ENCODE measurements at places on chromosomes 5 and 9.

DNA sequence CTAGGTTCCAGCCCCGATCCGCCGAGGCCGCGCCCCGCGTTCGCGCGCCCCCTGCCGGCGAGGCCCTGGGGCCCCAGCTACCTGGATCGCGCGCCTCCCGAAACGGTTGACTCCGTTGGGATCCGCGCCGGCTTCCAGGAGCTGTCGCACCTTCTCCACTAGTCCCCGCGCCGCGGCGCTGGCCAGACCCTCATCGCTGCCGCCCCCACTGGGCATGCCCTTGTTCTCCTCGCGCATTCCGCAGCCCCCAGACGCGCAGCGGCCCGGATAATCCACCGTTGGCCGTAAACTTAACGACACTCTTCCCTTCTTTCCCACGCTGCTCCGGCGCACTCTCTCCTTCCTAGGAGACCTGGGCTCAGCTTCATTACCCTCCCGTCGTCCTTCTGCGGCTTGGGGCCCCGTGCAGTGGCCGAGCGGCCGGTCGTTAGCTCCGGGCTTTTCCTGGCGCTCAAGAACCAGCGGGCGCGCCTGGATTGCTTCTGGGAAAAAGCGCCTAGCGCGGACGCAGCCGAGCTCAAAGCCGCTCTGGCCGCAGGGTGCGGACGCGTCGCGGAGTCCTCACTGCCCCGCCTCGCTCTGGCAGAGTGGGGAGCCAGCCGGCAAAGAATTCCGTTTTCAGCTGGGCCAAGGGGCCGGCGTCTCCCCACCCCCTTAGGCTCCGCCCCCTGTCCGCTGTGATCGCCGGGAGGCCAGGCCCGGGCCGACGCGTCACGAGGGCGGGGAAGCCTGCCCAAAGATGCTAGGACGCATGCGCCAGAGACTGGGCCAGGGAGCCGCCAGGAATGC is at the start of gene CDKN2B:
Gene CDKN2B, minus strand, starts transcription at position 589 of the 789 bp plus-strand sequence. Its CDS starts 352 bp downstream, at position 237.
- peak; percentile 96 for DNase-seq

DNA sequence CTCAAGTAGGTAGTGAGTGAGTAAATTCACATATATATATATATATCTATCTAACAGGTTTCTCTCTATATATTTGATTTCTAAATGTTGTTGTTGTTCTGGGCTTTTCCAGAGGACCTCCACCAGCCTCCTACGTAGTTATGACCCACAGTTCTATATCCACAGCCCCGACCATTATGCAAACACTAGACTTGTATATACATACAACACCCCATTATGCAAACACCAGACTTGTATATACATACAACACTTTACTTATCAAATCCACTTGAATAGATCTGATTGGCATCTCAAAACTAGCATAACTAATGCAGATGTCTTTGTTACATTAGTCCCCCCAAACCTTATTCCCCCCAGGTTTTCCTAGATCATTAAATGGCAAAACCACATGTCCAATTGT is 108.7 kb downstream of the JAKMIP2 start:
- DNase-seq = no peak

- no peak for DNase-seq
Observed at GRCh38 chr5:103519550-103519949, 43.0 kb downstream of the NUDT12 start.

- no peak for DNase-seq
Observed at GRCh38 chr5:137478043-137478442, 21.1 kb downstream of the SPOCK1 start.

DNA sequence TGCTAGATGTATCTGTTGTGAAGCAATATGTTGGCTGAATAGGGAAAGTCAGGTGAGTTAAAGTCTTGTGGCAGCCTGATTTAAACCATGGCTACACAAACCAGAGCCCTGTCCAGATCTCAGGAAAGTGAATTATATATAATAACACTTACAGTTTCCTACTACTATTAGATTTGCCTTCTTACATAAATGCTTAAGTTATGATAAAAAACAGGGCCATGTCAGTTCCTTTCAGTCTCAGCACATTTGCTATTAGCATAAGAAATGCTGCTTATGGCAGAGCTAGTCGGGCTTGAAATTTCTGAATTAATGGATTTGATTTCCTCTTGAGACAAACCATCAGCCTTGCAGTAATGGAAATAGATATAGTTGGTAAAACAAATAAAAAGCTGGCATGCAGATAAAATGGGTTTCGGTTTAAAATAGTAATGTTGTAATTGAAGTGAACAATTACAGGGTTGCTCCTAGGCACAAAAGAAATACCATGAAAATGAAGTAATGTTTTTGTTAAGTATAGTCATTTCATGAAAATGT is 664.2 kb upstream of the ZNF608 start:
- no peak for DNase-seq

- DNase-seq = no peak
Observed at GRCh38 chr5:71475788-71476384, 20.4 kb downstream of the BDP1 start.

- no peak for DNase-seq
Observed at GRCh38 chr5:6480133-6481051, 31.7 kb downstream of the UBE2QL1 start.

GRCh38 chr5:150672237-150672883 is 11.3 kb downstream of the MYOZ3 start:
- DNase-seq = peak; percentile 46

Measured in NCI-H146 (cell line).